ENCODE measurements at places on chromosomes 16 and 17.

DNA sequence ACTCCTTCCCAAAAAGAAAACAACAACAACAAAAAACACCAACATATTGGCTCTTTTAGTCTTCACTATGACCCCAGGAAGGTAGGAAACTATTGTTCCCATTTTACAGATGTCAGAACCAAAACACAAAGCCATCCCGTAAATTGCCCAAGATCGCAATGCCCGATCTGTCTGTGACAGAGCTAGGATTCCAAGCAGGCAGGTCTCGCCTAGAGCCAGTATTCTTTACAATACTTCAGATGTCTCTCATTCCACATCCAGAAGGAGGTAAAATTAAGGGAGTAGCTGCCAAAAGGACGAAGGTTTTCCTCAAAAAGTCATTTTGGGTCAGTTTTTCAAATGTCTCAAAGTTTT, 21.7 kb downstream of the GRB2 start:
- no peak for DNase-seq

- no peak for DNase-seq
Observed at GRCh38 chr17:66310528-66311148, 8.2 kb downstream of the PRKCA start.

DNA sequence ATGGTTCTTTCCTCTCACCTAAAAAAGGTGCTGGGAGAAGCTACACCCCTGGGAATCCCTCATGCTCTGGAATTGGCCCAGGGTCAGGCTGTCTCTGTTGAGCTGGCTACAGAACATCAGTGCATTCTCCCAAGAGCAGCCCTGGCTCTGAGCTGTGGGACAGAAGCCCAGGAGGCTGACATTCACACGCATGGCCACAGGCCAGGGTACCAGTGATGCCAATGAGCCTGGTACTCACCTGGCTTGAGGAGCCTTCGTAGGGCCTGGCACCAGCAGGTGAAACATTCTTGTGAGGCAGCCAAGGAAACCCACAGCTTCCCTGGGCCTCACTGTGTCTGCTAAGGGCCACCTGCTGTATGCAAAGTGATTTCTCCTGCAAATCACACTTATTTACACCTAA, 121.7 kb upstream of the CCL2 start:
- DNase-seq, result no peak

- DNase-seq, result no peak
Observed at GRCh38 chr17:27980043-27980442, 62.4 kb upstream of the NLK start.

DNA sequence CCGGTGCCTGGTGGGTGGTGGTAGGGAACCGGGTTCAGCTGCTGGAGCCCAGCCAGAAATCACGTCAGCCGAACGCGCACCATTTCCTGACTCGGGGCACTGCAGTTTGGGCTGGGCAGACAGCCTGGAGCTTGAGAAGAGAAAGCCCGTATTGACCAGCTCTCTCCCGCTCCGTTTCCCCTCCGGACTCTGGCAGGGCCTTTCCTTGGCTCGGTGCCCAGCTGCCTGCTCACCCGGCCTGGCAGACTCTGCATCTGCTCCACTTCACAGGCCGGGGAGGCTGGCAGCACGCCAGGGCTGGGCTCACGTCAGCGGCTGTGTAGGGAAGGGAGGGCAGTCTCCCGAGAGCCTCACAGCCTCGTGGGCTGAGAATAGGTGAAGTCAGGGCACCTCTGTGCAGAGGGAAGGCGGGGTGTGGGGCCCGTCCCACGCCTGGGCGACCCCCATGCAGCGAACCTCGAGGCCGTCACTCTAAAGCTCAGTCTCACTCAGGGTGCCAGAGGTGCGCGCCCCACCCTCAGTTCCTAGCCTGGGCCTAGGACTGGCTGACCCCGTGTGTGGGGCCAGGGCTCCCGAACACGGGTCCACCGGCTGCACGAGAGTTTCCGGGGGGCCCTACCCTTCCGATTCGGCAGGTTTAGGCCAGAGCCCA, 59.1 kb downstream of the OR1D5 start:
- DNase-seq, result no peak

DNA sequence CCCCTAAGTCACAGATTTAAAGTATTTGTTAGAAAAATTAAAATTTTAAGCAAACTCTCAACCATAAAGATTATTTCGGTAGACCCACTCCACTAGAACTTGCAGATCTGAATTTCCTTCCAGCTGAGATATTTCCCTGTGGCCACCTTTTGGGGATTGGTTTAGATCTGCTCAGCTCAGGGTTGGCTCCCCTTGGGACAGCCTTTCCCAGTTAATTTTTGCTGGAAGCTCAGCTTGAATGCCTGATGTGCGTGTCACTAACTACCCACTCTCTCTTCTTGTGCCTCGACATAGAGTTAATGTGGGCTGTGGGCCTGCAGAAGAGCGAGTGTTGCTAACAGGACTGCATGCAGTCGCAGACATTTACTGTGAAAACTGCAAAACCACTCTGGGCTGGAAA, 57.6 kb downstream of the YPEL2 start:
- DNase-seq, result no peak

GRCh38 chr17:79670537-79671084, 59.8 kb upstream of the RBFOX3 start:
- no peak for DNase-seq

DNA sequence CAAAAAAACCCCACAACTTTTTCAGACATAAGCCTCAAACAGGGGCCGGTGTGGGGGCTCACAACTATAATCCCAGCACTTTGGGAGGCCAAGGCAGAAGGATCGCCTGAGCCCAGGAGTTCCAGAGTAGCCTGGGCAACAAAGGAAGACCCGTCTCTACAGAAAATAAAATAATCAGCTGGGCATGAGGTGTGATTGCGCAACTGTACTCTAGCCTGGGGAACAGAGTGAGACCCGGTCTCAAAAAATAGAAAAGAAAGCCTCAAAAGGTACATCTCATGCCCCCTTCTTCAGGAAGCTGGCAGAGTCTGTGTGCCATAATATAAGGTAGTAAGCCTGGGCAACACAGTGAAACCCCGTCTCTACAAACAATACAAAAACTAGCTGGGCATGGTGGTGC, 3.2 kb downstream of the ZSWIM7 start:
- no peak for DNase-seq

- DNase-seq, result no peak
Observed at GRCh38 chr17:65442250-65442649, 119.2 kb downstream of the AXIN2 start.

- no peak for DNase-seq
Observed at GRCh38 chr16:10001258-10001775, 180.9 kb downstream of the GRIN2A start.

DNA sequence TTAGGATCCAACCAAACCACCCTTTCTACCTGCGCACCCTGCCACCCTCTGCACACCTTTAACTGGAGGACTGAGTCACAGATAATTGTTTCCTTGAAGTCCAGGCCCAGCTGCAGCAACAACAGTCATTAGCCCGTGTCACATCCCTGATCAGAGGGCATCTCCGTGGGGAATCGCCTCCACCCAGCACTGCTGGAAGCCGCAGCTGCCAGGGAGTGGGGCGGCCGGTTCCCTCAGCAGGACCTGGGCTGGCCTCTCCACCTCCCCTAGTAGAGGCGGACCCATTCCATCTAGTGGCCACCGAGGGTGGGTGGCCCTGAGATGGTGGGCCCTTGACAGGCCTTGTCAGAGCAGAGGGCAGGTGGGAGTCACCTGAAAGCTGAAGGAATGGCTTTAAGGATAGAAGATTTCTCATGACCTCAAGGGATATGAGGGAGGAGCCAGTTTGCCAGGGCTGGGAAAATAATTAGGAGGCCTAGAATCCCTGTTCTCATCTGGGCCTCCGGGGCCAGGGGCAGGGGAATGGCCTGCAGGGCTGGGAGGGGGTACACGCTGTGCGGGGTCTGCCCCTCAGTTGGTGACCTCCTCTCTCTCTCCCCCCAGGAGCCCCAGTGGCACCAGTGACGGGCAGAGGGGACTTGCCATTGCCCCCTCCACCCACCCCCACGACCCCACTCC, 6.2 kb downstream of the PRSS53 start:
- no peak for DNase-seq

GRCh38 chr16:31131841-31132271, 3.7 kb downstream of the PRSS8 start:
- no peak for DNase-seq

- DNase-seq, result no peak
Observed at GRCh38 chr16:1036726-1037393, 35.7 kb upstream of the SSTR5 start.

DNA sequence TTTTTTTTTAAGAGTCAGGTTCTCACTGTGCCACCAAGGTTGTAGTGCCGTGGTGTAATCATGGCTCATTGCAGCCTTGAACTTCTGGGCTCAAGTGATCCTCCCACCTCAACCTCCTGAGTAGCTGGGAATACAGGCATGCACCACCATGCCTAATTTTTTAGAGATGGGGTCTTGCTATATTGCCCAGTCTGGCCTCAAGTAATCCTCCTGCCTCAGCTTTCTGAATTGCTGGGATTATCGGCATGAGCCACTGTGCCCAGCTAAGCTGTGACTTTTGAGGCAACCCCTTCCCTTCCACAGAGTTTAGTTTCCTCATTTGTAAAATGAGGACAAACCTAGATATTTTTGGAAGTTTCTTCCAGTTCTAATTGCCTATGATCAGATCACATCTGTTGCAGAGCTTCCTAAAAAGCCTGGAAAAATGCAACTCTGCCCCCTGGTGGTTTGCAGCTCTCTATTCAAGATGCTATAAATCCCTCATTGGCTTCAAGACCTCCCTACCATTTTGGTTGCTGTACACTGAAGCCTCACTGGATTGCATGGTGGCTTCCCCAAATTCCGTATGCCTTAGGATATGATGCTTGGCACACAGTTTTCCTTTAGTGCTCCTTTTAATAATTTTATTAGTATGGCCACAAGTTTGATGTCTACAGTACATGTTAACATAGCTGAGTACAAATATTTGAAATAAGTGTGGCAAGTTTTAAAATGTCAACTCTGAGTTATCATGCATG, 19.3 kb downstream of the GDE1 start:
- no peak for DNase-seq

DNA sequence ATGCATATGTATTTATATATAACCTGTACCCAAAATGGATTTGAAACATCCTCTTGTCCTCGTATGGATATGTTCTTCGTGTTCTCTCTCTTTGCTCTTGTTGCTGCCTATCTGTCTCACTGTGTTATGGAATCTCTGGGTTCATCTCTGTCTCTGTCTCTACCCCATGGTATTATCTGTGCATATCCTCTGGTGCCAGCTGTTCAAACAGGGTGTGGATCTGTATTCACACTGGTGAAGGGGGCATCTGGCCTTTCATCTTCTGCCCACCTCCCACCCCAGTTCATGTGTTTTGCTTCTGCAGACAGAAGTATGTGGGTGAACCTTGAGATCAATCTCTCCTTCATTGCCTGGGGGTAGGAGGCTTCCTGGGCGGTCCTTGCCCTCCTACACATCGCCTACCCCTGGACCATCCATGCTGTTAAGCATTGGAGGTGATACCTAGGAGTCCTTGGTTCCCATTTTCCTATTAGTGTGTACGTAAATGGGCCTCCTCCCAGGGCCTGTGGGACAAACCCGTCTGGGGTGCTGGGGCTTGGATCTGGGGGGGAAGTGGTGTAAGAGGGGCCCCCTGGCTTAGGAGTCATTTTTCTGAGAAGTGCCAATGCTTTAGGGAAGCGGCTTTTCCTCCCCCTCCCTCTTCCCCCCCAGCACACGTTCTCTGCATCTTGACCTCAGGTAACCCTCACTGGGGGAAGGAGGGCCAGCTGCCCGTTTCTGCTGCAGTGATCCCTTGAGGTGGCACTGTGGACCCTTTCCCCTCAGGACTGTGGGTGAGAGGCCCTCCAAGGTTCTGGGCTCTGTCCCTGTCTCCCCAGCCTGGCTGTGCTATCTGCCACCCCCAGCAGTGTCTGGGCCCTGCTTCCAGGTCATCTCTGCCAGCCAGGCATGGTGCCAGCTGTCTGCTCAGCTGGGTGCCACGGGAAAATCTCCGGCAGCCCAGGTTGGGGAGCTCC, 21.1 kb downstream of the RARA start:
- DNase-seq, result no peak

DNA sequence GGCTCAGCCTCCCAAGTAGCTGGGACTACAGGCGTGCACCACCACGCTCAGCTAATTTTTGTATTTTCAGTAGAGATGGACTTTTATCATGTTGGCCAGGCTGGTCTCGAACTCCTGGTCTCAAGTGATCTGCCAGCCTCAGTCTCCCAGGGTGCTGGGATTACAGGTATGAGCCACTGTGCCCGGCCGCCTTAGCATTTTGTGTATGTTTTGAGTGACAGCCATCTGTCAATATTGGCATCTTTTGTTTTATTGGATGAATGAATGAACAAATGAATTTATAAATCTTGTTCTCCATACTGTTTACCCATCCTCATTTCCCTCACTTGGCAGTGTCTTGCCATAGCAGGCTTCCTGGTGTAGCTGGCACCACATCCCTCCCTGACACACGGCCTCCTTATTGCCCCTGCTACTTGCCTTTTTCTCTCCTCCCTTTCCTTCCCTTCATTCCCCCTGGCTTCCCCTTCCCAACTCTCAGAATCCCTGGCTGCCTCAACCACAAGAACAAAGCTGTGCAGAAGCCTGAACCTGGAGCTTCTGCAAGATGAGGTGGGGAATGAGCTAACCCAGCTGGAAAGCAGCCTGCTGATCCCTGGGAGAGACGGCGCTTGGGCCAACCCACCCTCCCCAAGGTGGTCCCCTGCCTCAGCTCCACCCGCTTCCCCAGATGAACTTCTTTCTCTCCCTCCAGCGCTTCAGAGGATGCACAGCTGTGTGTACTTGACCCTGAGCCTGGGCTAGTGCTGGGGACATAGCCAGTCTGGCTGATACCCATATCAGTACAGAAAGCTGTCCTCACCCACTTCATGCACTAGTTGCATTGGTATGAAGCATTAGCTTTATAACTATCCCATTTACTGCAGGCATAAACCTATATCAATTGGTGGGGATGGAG, 34.3 kb downstream of the WNT9B start:
- no peak for DNase-seq

DNA sequence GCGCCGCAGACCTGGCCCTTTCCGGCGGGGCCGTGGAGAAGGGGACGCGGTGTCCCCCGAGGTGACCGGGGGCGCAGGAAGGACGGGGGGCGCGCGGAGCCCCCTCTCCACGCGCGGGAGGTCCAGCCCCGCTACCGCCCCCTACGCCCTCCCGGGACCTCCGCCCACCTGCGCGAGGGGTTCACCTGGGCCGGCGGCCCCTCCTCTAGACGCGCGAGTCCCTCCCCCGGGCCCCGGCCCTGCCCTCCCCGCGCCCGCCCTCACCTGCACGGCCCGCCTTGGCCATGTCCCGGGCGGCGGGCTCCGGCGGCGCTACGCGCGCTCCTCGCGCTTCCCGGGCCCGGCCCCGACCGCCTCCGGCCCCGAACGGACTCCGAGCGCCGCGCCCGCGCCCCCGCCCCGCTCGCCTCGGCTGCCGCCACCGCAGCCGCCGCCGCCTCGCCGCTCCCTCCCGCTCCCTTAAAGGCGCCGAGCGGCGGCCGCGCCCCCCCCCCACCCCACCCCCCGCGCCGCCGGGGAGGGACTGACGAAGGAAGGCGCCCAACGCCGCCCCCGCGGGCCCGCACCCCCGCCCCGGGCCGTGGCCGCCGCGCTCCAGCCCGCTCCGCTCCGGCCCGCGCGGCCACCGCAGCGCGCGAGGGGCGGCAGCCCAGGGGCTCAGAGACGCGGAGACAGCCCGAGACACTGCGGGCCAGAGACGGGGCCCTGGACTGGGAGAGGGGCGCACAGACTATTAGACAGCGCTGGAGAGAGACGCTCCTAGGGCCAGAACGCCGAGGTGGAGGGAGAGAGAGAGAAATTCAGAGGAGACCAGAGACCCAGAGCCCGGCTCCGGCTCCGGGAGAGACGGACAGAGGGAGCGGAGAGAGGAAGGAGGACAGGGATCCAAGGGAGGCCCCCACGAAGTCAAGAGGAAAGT, at the start of gene PITPNM3:
PITPNM3 (minus strand) TSS at position 435 of the 919 bp plus-strand sequence; CDS start at position 286, 149 bp downstream.
- DNase-seq, result no peak
